ENCODE measurements at places on chromosomes 16 and 17.

DNA sequence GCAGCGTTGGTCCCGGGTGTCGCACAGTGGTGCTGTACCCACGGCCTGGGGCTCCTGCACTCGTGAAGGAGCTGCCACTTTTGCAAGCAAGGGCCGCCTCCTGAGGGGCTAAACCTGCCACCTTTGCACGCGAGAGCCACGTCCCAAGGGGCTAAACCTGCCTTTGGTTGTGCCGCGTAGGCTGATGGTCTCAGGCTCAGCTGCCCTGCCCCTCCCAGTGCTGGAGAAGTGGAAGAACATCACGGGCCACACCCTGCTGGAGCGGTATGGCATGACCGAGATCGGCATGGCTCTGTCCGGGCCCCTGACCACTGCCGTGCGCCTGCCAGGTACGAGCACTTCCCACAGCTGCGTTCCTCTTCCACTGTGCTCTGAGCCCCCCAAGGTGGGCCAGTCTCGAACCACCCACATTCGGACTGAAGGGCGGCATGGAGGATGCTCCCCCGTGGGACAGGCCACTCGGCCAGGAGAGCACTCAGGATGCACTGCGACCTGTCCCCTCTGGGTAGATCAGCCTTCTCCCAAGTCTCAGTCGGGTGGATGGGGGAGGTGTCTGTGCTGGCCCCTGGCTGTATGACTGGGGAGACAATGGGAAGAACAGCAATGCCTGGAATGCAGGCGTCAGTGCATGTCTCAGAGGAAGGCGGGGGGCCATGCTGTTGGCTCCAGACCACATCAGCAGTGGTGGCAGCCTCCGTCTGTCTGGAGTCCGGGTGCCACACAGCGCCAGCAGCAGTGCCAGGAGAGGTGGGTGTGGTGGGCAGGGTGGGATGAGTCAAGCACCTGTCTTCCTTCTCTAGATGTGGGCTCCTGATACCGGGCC, 20.7 kb downstream of the ACSF3 start:
- DNase-seq = no peak

DNA sequence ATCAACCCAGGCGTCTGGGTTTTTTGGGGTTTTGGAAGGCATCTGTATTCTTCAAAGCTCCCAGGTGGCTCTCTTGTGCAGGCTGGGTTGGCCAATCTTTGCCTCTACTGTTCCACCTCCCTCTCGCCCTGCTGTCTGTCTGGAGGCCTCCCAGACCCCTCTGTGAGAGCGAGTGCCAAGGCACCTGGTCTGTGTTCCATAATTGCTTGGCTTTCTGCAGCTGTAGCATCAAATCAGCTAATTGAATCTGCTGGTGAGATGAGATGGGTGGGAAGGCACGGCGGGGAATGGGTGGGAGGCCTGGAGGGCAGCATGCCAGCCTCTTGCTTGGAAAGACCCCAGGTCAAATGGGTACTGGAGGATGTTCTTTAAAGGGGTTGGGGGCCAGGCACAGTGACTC, 52.5 kb upstream of the CLEC19A start:
- DNase-seq = no peak

DNA sequence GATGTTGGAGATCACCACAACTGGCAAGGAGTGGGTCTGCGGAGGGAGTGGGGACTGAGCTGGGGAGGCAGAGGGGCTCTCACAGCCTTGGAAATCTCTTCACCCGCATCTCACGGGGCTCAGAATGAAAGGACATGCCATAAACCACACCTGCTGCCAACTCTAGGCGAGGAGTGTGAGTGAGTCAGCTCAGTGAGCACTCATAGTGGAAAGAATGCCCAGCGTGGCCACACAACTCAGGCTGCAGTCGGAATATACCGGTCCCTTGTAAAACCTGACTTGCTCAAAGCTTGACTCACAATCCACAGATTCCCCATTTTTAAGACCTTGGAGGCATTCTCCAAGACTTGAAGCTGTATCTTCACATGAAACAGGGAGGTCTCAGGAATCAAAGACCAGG, 36.7 kb downstream of the STAT5A start:
- DNase-seq = no peak

GRCh38 chr17:51373489-51374152, 113.3 kb downstream of the UTP18 start:
- DNase-seq = no peak

- DNase-seq = no peak
These were observed 11.9 kb downstream of the STAC2 start for GRCh38 chr17:39213852-39214251.

GRCh38 chr17:2179615-2180295, 123.8 kb downstream of the SMG6 start:
- no peak for DNase-seq

DNA sequence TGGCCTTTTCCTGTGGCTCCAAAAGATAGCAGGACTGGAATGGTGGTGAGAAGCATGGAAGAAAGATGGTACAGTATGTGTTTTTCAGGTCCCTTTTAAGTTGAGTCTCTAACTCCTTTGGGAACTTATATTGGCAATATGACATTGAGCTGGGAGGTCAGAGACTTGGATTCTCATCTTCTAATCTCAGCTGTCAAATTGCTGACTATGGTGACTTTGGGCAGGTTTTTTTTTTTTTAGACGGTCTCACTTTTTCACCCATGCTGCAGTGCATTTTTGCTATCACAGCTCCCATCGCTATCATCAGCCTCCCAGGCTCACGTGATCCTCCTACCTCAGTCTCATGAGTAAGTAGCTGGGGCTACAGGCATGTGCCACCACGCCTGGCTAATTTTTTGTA, 15.1 kb upstream of the CDK5R1 start:
- no peak for DNase-seq

- DNase-seq = no peak
These were observed 54.2 kb downstream of the CDRT4 start for GRCh38 chr17:15413101-15413771.

DNA sequence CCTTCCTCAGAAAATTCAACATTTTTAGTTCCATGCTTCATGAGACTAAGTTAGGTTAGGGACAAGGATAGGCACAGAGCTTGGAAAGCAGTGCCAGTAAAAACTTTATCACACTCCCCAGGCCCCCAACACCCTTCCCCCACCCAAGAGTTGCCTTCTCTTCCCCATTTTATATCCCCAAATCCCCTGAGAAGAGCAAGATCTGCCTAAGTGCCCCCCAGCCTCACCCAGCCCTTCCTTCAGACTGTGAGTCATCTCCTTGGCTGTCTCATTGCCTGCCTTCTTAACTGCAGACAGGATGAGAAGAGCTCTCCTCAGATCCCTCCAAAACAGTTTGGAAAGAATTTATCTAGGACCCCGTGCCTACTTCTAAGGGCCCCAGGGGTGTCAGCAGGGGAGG, 55.8 kb downstream of the NEUROD2 start:
- DNase-seq = no peak

DNA sequence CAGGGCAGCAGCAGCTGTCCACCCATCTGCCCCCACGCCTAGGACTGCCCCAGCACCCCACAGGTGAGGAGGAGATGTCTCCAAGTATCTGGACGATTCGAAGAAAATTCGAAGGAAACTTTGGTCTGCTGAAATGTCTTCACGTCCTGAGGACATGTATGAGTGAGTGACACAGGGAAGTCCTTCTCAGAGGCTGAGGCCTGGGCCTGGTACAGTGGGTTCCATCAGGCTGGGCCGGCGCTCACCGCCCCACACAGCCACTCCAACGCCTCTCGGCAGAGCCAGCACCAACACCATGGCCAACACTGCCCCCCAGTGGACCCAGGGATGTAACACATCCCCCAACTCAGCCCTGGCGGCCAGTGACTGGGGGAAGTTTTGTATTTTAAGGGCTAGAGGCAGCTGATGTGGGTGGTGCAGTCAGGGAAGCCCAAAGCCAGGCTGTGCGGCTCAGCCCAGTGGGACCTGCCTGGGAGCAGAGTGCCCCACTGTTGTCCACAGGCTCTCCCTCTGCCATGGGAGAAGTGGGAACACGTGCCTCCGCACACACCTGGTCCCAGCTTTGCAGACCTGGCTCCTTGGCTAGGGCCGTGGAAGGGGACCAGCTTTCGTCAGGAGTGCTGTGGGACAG, 55.8 kb upstream of the FASN start:
- DNase-seq = peak; percentile 19
